ENCODE measurements at places on chromosomes 6 and 20.

GRCh38 chr6:157232161-157232895, 91.0 kb downstream of the TMEM242 start:
- no peak for DNase-seq

GRCh38 chr6:37745748-37746147, 48.1 kb upstream of the MDGA1 start:
- no peak for DNase-seq

DNA sequence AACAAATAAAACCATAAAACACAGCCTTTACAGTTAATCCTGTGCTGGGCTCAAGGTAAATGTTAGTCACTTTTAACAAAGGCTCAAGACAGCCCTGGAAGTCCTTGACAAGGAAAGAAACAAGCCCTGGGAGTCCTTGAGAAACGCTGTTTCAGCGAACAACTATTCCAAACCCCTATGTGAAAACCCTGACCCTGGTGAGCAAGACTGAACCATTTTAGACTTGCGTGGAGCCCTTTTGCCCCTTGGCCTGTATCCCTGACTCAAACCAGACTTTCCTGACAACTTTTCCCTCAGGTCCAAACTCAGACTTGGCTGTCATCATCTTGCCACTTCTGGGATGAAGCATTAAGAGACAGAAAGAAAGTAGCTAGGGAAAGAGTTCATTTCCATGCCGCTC, 180.4 kb downstream of the AIG1 start:
- no peak for DNase-seq

GRCh38 chr6:142055219-142055618, 77.5 kb upstream of the GJE1 start:
- DNase-seq: no peak

GRCh38 chr6:7267466-7268091, 45.4 kb downstream of the SSR1 start:
- peak; percentile 51 for DNase-seq

GRCh38 chr20:3603108-3603507, 60.1 kb downstream of the GFRA4 start:
- DNase-seq: no peak

DNA sequence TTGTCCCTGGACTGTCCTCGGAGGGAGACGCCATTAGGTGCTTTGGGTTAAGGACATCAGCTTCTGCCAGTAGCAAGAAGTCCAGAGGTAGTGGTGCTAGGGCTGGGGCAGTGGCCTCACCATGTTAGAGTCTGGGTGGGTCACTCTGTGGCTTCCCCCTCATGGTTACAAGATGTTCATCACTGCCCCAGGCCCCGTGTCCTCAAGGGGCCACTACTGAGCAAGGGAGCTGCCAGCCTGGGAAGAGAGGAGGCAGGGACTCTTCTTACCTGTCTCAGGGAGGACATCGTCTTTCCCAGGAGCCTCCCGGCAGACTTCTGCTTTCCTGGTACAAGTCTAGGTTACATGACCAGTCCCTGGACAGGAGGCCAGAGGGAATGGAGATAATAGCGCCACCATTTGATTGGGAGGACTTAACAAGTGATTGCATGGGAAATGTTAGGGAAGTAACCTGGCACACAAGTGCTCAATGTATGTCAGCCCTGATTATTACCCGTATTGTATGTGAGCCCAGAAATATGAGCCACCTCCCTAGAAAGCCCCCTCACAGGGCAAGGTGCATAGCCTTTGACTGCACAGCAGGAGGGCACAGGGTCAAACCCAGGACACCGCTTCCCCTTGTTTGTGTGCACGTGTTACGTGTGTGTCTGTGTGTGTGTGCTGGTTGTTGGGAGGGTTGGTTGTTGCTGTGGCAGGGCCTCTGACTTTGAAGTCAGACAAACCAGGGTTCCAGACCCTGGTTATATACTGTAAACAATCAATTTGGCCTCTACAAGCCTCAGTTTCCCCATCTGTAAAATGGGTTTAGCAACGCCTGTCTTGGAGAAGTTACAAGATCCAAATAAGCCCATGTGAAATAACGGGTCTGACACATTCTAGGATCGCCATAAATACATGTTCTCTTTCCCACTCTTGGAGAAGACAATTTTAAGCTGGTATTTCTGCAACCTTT, 30.0 kb downstream of the SIRPA start:
- no peak for DNase-seq

DNA sequence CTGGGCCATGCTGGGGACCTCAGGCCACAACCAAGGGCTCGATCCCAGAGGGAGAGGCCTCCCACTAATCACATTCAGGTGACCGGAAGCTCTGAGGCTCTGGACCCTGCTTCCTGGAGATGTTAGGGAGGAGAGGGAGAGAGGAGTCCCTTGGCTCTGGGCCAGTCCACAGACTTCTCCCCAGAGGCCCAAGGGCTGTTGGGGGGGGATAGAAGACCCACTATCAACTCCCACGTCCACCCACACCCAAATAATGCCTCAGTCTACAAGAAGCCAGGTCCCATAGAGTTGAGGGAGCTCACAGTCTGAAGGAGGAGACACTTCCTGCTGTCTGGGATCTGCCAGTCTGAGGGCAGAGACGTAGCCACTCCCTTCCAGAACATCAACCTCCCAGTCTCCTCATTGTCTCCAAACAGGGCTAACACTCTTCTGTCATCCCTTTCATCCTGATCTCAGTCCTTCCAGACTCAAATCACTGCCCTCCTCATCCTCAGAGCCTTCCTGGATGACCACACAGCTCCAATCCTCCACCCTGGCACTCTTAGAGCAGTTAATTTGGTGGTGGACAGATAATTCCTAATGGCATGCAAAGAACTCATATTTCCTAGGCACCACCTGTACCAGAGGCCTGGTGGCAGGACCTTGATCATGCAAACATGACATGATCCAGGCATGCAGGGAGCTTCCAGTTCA, 69.9 kb downstream of the MRPL14 start:
- no peak for DNase-seq

GRCh38 chr20:24102290-24102689, 113.7 kb upstream of the GGTLC1 start:
- no peak for DNase-seq

GRCh38 chr6:71277926-71278600, 10.5 kb upstream of the OGFRL1 start:
- DNase-seq: no peak

DNA sequence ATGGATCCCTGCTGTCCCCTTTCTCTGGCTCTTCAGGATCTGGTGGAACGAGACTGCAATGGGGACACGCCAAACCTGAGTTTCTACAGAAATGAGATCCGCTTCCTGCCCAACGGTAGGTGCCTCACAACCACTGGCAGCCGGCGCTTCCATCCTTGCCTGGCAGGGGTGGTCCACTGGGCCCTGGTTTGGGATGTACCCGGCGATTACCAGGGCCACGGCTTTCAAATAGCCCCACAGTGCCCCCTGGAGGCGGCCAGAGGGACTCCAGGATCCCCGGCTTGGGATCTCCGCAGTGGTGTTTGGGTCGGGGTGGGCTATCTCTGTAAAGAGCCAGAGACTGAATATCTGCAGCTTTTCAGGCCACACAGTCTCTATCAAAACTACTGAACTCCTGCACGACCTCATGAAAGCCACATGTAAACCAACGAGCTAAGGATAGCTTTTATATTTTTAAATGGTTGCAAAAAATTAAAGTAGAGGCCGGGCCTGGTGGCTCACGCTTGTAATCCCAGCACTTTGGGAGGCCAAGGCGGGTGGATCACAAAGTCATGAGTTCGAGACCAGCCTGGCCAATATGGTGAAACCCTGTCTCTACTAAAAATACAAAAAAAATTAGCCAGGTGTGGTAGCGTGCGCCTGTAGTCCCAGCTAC, 3.7 kb downstream of the OGFR start:
- no peak for DNase-seq

GRCh38 chr20:47691625-47692024, 93.7 kb downstream of the SULF2 start:
- no peak for DNase-seq

GRCh38 chr6:84103029-84103428, 69.5 kb downstream of the MRAP2 start:
- no peak for DNase-seq

Measured in putamen (tissue), 1 donor.